ENCODE measurements at places on chromosomes 2 and 18. TPM values are rescaled to one million over a fixed set of nuclear protein-coding genes. Genes with fewer than 3 reads are reported as not detected.

GRCh38 chr2:120964819-120965218 lies 229.2 kb downstream of the GLI2 start:
- peak; percentile 41 for DNase-seq

DNA sequence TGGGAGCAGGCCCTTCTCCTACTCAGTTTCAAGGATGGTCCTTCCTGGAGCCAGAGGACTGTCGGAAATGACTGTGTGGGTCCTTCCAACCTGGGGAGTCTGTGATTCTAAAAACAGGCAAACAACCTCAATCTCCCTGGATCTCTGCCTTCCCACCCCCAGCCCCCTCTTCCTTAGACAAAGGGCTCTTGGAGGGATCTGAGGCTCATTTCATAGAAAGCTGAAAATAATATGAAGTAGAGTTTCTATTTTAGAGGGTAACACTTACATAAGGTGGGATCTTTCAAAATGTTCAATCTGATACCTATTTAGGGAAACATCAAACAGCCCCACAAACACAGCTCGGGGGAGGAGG lies 69.4 kb downstream of the RHOB start:
- no peak for DNase-seq

- no peak for DNase-seq
Measured at GRCh38 chr2:106864051-106864450, 21.9 kb downstream of the ST6GAL2 start.

DNA sequence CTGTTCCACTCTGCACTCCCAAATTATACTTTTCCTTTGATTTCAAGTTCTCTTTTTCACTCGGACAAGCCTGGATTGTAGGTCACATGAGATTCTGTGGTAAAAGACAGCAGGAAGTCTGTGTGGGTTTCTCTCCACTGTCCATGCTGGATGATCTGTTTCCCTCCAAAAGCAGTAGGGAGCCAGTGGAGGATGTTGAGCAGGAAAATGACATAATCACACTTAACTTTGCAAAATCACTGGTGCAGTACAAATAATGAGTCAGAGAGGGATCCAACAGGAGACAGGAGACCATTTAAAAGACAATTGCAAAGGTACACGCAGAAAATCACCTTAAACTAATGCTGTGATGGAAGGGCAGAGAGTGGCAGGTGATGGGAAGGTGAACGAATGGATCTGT lies 301.3 kb downstream of the ZNF407 start:
- peak; percentile 46 for DNase-seq

DNA sequence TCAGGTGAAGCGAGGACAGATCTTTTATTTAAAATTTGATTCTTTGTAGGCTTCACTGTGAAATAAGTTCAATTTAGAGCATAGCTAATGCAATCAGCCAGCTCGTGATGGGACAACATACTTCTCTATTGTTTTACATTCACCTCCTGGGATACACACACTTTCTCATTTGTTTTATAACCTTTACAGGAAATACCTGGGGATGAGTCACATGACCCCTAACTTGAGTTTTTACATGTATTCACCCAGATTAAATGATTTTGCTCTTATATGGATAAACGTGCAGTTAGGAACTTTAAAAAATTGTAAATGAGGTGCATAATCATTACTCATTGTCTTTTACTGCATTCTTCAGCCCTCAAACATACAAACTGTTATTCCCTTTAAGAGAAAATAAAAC lies 152.1 kb downstream of the NEDD4L start:
- DNase-seq = peak; percentile 28

CCDC102B gene
- 0.89 TPM for total RNA-seq
